ENCODE measurements at places on chromosomes 2 and 18.

- no peak for DNase-seq
Observed at GRCh38 chr2:238649936-238650518, 197.9 kb upstream of the TWIST2 start.

- no peak for DNase-seq
Observed at GRCh38 chr2:133438026-133438425, 130.2 kb downstream of the NCKAP5 start.

- DNase-seq, result no peak
Observed at GRCh38 chr2:71876542-71877451, 270.9 kb downstream of the CYP26B1 start.

GRCh38 chr2:48445091-48445725 lies 84.7 kb upstream of the STON1 start:
- no peak for DNase-seq

GRCh38 chr2:172408143-172408766 lies 19.1 kb upstream of the ITGA6 start:
- no peak for DNase-seq

GRCh38 chr2:206193671-206194357 lies 34.1 kb downstream of the EEF1B2 start:
- no peak for DNase-seq

DNA sequence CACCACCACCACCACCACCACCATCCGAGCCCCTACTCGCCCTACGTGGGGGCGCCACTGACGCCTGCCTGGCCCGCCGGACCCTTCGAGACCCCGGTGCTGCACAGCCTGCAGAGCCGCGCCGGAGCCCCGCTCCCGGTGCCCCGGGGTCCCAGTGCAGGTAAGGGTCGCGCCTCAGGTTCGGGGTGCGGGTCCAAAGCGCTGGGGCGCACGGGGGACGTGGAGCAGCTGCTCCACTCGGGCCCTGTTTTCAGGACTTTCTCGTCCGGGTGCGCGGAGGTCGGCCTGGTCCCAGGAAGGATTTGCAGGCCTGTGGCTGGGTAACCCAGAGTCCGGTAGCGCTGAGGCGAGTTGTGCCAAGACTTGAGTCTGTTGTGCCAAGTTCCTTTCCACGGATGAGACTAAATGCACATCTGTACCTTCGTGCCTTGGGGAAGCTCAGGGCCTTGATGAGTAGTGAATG lies 2.8 kb downstream of the GATA6 start:
- DNase-seq, result no peak

DNA sequence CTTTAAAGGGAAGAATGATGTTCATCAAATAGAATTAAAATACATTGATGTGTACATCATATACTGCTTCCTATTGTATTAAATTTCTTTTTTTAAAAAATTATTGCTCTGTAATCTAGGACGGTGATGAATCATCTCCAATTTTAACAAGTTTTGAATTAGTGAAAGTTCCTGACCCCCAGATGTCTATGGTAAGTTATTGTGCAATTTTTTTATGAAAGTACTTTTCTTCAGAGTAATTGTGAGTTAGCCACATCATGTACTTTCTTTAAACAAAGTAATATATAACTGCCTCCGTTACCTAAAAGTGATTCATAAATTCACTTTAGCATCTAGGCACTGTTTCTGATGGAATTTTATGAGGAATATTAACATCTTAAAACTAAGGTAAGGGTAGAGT lies 38.1 kb downstream of the PIK3C3 start:
- no peak for DNase-seq

DNA sequence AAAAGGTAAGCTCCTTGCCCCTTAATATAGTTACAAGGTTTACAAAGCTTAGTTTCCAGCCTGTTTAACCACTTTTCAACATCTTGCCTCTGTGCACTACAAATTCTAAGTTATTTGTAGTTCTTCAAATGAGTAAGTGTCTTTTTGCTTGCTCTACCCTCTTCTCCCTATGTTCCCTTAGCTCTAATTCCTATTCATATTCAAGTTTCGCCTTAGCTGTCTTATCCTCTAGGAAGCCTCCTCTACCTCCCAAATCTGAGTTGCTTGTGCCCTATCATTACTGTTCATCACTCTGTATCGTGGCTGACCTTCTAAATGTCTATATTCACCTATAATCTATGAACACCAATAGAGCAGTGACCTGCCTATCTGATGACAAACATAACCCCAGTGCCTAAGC lies 25.3 kb downstream of the NRXN1 start:
- no peak for DNase-seq

- DNase-seq, result no peak
Observed at GRCh38 chr18:50839996-50840395, 20.2 kb upstream of the MRO start.

DNA sequence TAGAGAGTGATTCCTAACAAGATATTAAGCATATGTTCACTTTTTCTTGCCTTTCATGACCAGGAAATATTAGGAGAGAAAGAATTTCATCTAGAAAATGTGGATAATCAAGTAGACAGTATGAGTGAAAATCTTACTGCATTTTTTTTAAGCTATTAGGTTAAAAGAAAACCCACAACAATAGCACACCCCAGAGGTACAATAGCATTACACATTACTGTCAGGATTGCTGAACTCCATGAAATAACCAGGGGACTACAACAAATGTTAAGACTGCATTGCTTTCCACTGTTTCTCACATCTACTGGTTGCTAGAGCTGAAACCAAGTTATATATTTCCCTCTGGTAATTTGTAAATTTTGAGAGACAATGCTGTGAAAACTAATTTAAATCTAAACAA lies 33.7 kb downstream of the KLF7 start:
- DNase-seq, result no peak

GRCh38 chr18:40447820-40448219 lies 1507.2 kb upstream of the PIK3C3 start:
- DNase-seq, result no peak

GRCh38 chr2:26671691-26672090 lies 20.8 kb upstream of the KCNK3 start:
- no peak for DNase-seq

DNA sequence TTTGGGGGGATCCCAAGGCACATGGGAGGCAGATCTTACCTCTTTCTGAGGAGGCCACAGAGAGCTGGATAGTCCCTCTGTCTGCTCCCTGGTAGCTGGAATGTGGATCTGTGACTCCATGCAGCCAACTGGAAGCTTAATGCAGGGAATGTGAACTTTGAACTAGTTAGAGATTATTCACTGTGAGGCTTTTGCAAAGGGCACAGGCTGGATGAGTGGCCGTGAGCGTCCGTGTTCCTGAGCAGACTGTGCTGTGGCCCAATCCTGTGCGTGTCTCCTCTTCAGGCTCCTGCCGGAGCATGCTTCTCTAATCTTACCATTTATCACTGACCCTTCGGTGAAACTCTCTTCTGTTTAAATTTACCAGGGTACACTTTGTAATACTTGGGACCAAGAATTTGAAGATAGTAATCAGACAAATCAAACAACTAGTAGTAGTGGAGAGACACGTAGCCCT lies 187.6 kb downstream of the PTPRM start:
- no peak for DNase-seq

GRCh38 chr2:29336341-29337241 lies 221.4 kb downstream of the CLIP4 start:
- no peak for DNase-seq

- DNase-seq, result no peak
Observed at GRCh38 chr2:172050479-172051125, 34.7 kb upstream of the DLX1 start.

DNA sequence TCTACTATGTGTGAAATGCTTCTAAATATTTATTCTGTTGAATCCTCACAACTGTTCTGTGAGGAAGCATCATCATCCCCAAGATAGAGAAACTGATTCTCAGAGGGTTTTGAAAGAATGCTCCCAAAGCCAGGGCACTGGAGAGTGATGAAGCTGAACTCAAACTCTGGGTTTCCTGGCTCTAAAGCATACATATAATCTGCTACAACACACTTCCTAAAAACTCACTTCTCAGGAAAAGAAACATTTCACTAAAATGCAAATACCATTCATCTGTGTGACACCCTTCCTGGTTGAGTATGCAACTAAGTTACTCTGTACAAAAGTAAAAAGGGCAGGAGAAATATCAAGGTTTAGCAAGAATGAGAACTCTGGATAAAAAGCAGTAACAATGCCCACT lies 58.6 kb downstream of the GRB14 start:
- DNase-seq, result no peak

- no peak for DNase-seq
Observed at GRCh38 chr2:44392338-44392943, 30.7 kb downstream of the CAMKMT start.

DNA sequence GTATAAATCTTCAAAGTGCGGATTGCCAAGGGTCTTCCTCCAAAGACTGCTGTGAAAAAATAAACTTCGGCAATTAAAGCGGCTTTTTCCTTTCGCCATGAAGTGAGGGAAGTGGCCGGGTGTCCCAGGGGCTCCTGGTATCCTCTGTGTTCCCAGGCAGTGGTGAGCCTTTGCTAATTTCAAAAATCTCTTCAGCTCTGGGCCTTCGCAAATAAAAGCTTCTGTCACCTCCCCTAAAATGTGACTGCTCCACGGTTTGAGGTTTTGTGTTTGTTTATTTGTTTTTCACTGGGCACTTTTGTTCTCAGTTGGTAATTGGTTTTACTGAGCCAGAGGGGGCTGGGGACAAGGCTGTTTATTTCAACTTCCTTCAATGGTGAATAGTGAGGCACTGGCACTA lies 270.1 kb upstream of the POU3F3 start:
- no peak for DNase-seq

- no peak for DNase-seq
Observed at GRCh38 chr2:35794796-35795450, 560.7 kb upstream of the CRIM1 start.

DNA sequence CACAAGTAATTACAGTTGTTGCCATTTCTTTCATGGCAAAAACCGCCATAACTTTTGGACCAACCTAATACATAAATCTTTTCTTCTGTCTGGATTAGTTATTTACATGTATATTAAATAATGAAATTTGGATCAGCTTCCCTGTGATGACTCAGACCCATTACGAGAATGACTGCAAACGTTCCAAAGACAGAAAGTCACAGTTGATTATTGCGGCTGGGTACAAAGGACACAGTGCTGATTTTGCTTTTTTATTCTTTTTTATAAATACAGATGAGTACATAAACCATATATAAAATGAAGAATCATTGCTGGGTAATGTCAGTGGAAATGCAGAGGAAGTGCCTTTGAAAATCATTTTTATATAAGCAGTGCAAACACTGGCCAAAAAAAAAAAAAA lies 126.2 kb downstream of the TWIST2 start:
- DNase-seq, result no peak

- no peak for DNase-seq
Observed at GRCh38 chr18:48942554-48943261, 8.1 kb downstream of the SMAD7 start.

- DNase-seq, result no peak
Observed at GRCh38 chr2:98558852-98559530, 49.3 kb downstream of the COA5 start.

DNA sequence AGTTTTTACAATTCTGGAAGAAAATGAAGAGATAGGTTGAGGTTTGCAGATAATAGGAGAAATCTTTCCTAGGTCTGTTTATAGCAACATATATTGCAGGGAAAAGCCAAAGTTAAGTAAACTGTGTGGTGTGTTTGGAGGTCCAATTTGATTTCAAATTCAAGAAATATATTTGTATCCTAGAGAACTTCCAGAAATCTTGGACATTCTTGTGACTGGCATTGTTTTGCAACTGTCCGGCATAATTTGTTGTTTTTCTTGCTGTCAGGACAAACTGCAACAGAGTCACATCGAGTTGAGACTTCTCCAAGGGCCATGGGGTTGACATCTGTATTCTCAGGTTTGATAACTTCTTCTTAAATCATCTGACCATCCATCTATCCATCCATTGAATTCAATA lies 170.9 kb upstream of the ZEB2 start:
- DNase-seq, result no peak

GRCh38 chr2:139514951-139515350 lies 734.8 kb upstream of the NXPH2 start:
- DNase-seq, result no peak

DNA sequence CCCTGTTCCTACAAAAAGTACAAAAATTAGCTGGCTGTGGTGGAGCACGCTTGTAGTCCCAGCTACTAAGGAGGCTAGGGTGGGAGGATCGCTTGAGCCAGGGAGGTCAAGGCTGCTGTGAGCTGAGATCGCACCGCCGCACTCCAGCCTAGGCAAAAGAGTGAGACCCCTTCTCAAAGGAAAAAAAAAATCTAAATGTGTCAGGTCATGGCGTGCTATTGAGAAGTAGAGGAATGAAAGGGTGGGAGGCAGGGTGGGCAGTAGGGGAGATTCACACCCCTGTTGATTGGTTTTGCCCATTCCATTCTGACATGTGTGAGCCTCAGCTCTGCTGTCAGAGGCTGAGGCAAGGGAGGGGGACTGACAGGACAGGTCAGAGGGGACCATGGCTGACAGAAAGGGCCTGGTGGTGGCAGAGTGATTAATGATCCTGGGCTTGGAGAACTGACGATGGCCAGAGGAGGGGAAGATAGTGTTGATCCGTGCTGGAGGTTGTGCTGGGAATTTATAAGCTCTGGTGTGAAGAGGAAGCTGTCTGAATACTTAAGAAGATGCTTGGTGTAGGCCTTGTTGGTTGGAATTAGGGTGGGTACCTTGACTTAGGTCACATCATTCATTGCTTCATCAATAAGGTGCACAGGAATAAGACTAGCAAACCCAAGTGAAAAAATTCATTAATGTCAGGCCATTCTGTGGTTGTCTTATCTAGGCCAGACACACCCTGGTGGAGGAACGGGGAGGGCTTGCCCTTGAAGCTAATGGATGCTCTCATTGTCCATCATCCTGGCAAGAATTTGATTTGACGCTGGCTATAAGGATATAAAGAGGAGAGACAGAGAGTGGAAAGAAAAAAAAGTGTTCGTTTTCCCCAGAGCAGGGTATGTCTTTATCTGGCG lies 19.1 kb upstream of the SMARCAL1 start:
- DNase-seq, result no peak

DNA sequence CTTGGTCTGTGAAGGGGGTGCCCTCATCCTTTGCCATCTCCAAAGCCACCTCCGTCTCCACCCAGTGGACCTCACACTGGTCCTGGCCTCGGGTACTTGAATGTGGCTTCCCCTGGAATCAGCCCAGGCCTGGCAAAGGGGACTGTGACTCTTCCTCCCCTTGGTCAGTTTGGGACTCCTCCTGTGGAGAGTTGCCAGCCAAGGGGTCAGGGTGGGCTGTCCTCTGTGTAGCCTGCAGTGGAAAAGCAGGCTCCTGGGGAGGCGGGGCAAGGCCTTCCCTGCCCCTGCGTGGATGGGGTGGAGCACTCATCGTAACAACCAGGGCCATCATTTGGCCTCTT lies 59.8 kb downstream of the INHBB start:
- no peak for DNase-seq

GRCh38 chr2:188524519-188525113 lies 232.9 kb downstream of the GULP1 start:
- no peak for DNase-seq

DNA sequence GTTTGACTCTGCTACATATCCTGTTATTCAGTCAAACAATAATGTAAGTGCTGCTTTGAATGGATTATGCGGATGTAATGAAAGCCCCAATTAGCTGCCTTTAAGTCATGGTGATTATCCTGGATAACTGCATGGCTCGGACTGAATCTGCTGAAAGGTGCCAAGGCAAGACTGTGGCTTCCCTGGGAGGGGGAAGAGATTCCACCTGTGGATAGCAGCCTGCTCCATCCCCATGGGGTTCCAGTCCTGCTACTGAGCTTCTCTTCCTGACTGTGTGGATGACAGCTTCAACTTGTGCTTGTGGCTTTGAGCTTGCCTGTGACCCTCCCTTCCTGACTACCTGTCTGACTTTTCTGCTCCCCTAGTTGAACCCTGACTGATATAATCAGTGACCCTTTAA lies 540.0 kb upstream of the GYPC start:
- DNase-seq, result no peak

- no peak for DNase-seq
Observed at GRCh38 chr2:241110089-241110606, 8.1 kb upstream of the MTERF4 start.

All from stimulated activated CD8-positive, alpha-beta memory T cell treated with anti-CD3 and anti-CD28 coated beads, Interleukin-15, amount 100 ng/mL, for 4 hours (primary cell).